GM12878 (cell line): ENCODE measurements at places on chromosomes 3 and 15. TPM values are rescaled to one million over a fixed set of nuclear protein-coding genes. Genes with fewer than 3 reads are reported as not detected.

NRROS gene
- 42.2 and 44.0 TPM in 2 replicates for total RNA-seq

EFHB gene
- 0.37 TPM in 1 of 2 replicates, not detected in the other for total RNA-seq

SPTSSB gene
- total RNA-seq: 1.1 and 1.8 TPM in 2 replicates

AHSG gene
- total RNA-seq: 0.90 and 1.2 TPM in 2 replicates

DNA sequence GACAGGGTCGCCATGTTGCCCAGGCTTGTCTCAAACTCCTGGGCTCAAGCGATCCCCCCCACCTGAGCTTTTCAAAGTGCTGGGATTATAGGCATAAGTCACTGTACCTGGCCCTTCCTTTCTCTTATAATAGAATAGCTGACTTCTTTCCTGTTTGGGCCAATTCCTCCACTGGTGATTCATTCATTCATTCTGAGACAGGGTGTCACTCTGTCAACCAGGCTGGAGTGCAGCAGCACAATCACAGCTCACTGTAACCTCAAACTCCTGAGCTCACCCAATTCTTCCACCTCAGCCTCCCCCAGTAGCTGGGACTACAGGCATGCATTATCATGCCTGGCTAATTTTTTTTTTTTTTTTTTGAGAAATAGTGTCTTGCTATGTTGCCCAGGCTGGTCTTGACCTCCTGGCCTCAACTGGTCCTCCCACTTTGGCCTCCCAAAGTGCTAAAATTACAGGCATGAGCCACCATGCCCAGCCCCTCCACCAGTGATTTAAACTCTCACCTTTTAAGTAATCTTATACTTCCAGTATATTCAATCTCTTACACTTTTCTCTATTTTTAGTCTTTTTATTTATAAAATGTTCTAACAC is 20.9 kb downstream of the GNB4 start:
- no peak overlapping the region for H3K27ac ChIP-seq
- H3K4me1 ChIP-seq: peaks cover 14% of the 10 kb centered on the region
- no peak for DNase-seq

DNA sequence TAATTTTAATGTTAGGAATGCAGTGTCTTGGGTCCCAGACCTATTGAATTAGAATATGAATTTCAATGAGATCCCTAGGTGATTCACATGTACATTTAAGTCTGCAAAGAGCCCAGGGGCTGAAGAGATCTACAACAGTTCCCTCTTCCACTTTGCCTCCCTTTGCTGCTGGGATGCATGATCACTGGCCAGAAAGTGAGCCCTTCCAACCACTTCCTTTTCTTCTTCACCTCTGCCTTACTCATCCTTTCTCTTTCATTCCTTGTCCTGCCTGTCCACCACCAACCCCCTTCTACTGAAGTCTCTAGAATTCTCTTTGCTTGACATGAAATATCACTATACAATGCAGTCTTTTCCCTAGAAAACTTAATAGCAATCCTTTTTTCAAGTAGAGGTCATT is 222.4 kb upstream of the LRIG1 start:
- DNase-seq: no peak
- H3K4me3 ChIP-seq: no peak overlapping the region
- H3K27me3 ChIP-seq: no peaks in the 10 kb centered on the region
- no peaks in the 10 kb centered on the region for H3K36me3 ChIP-seq
- no peaks in the 10 kb centered on the region for H3K4me1 ChIP-seq
- no peak overlapping the region for H3K27ac ChIP-seq

DNA sequence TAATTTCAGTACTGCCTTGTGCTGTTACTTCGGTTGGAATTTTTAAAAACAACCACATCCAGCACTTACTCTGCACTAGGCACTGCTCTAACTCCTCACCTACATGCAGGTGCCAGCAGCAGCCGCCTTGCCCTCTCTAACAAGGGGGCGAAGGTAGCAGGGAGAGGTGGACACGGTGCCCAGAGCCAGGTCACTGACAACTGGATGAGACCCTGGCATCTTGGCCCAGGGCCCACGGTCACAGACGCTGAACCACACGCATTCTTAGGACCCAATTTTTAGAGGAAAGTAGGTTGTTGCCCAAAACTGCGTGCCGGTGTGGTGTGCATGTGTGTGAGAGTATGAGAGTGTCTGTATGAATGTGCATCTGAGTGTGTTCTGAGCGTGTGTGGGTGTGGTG is 63.4 kb upstream of the GATA2 start:
- DNase-seq: no peak
- no peaks in the 10 kb centered on the region for H3K4me1 ChIP-seq
- H3K36me3 ChIP-seq: no peaks in the 10 kb centered on the region

- DNase-seq: no peak
- H3K4me1 ChIP-seq: no peaks in the 10 kb centered on the region
- H3K4me3 ChIP-seq: no peak overlapping the region
- no peaks in the 10 kb centered on the region for H3K27me3 ChIP-seq
Measured at GRCh38 chr3:179760944-179761343, 108.1 kb downstream of the USP13 start.

- no peaks in the 10 kb centered on the region for H3K4me1 ChIP-seq
- H3K27me3 ChIP-seq: no peaks in the 10 kb centered on the region
- H3K27ac ChIP-seq: no peak overlapping the region
- H3K4me3 ChIP-seq: no peak overlapping the region
- no peak for DNase-seq
- peaks cover 7% of the 10 kb centered on the region; the same call in 1 of the 2 replicates for H3K36me3 ChIP-seq
Measured at GRCh38 chr15:85063088-85063487, 81.4 kb downstream of the PDE8A start.

GRCh38 chr3:71064291-71064955 is 519.1 kb downstream of the FOXP1 start:
- peak overlapping the region; percentile 2; the same call in 1 of the 2 replicates for H3K4me3 ChIP-seq
- no peak for DNase-seq
- H3K27me3 ChIP-seq: peaks cover 7% of the 10 kb centered on the region
- no peaks in the 10 kb centered on the region for H3K36me3 ChIP-seq
- H3K27ac ChIP-seq: no peak overlapping the region

DNA sequence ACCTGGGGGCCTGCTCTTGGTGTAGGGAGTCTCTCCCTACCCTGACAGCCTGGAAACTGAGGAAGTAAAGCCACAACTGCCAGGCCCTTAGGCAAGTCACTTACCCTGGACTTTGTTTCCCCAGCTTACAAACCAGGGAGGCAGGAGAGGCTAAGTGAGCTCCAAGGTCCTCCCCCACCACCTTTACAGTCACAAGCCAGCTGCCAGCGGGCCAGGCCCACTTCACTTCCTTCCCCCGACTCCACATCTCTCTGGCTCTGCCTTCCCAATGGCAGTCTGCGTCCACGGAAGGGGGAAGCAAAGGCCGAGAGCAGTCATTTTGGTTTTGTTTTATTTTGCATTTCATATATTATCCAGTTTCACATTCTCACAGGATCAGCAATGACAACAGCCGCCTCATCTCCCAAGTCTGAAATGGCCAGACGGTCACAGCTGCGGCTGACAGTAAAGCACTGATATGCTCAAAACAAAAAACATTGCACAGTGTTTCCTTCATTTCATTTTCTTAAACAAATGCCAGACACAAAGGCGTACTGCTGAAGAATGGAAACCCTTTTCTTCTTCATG is 35.7 kb downstream of the RBPMS2 start:
- no peak overlapping the region for H3K4me3 ChIP-seq
- no peaks in the 10 kb centered on the region for H3K36me3 ChIP-seq
- H3K4me1 ChIP-seq: no peaks in the 10 kb centered on the region

GRCh38 chr3:169171739-169172138 is 491.8 kb downstream of the MECOM start:
- H3K27me3 ChIP-seq: no peaks in the 10 kb centered on the region
- H3K4me1 ChIP-seq: no peaks in the 10 kb centered on the region
- DNase-seq: no peak
- H3K27ac ChIP-seq: no peak overlapping the region
- no peaks in the 10 kb centered on the region for H3K36me3 ChIP-seq

DNA sequence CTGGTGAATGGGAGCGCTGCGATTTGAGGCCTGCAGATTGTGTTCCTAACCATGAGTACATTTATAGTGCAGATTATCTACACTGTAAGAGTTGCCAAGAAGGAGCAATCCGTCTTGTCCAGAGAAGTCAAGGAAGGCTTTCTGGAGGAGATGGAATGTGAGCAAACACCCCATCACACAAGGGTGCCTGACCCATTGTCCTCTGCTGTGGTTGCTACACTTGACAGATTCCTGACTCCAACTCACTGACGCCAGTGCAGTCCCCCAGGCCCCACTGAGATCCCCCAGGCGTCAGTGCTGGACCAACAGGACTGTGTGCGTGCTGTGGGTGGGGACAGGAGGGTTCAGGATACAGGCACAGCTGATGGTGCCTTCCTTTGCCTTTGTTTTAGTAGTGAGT is 135.9 kb upstream of the TPM1 start:
- no peaks in the 10 kb centered on the region for H3K4me1 ChIP-seq
- no peak for DNase-seq
- no peaks in the 10 kb centered on the region for H3K36me3 ChIP-seq
- no peak overlapping the region for H3K4me3 ChIP-seq

- H3K27ac ChIP-seq: no peak overlapping the region
- peak; percentile 57 for DNase-seq
- peaks cover 3% of the 10 kb centered on the region; the same call in 1 of the 2 replicates for H3K4me1 ChIP-seq
- no peaks in the 10 kb centered on the region for H3K36me3 ChIP-seq
- H3K4me3 ChIP-seq: no peak overlapping the region
Measured at GRCh38 chr3:138890555-138891187, 55.9 kb upstream of the PIK3CB start.

DNA sequence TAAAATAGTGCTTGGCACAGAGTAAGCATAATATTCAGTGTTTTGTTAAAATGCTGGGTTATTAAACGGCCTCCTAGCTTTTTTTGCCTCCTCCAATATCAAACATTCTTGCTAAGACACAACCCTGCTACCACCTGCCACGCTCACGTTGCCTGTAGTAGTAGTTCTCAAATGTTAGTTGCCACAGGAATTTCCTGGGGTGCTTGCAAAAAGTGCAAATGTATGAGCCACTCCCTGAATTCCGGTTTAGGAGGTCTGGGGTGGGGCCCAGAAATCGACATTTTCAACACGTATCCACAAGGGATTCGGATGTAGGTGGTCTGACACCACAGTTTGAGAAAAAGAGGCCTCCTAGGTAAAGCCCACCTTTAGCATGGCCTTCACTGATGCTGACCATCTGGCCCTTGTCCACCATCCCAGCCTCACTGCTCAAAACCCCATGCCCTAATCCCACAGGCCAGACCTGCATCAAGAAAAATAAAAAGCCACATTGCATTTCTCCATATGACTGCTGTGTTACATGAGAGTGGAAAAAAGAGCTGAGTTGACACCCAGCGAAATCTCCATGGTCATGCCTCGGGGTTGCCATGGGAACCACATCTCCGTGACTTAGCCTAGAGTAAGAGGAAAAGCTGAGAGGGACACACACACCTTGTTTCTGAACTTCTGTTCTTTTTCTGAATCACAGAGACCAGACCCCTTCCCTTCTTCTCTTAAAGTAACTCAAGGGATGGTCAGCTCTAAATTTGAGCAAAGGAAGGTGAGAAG is 116.4 kb upstream of the HES1 start:
- DNase-seq: no peak
- H3K4me3 ChIP-seq: no peak overlapping the region
- no peak overlapping the region for H3K27ac ChIP-seq
- no peaks in the 10 kb centered on the region for H3K36me3 ChIP-seq
- no peaks in the 10 kb centered on the region for H3K4me1 ChIP-seq

DNA sequence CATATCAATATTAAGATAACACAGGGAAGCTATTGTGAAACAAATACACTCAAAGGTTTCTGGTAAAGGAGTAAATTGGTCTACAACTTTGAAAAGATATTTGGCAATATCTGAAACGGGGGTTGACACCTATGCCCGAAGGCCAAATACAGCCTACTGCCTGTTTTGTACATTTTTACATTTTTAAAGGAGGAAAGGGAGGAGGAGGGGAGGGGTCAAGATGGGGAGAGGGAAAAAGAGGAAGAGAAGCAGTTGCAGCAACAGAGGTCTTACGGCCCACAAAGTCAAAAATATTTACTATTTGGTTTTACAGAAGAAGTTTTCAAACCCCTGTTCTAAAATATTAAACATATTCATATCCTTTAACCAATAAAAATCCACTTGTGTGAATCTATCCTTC is 94.2 kb downstream of the FMN1 start:
- H3K4me3 ChIP-seq: no peak overlapping the region
- no peaks in the 10 kb centered on the region for H3K27me3 ChIP-seq
- H3K4me1 ChIP-seq: no peaks in the 10 kb centered on the region
- no peaks in the 10 kb centered on the region for H3K36me3 ChIP-seq
- no peak overlapping the region for H3K27ac ChIP-seq
- no peak for DNase-seq

DNA sequence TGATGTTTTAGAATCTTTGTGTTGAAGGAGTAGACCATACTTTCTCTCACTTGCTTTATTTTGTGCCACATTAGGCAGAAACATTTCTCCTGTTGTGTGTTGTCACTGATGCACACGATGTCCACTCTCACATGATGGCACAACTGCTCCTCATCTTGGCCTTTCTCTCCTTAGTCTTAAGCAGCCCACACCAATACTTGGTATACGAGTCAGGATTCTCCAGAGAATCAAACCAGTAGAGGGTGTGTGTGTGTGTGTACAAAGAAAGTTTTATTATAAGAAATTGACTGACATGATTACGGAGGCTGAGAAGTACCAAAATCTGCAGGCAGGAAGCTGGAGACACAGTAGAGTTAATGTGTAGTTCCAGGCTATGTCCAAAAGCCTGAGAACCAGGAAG is 187.1 kb downstream of the ALCAM start:
- no peaks in the 10 kb centered on the region for H3K27me3 ChIP-seq
- H3K4me1 ChIP-seq: no peaks in the 10 kb centered on the region
- H3K4me3 ChIP-seq: no peak overlapping the region
- H3K27ac ChIP-seq: no peak overlapping the region
- H3K36me3 ChIP-seq: peaks cover 3% of the 10 kb centered on the region
